Spleen (tissue), 13 donors: ENCODE measurements at places on chromosomes 7 and 10.

DNA sequence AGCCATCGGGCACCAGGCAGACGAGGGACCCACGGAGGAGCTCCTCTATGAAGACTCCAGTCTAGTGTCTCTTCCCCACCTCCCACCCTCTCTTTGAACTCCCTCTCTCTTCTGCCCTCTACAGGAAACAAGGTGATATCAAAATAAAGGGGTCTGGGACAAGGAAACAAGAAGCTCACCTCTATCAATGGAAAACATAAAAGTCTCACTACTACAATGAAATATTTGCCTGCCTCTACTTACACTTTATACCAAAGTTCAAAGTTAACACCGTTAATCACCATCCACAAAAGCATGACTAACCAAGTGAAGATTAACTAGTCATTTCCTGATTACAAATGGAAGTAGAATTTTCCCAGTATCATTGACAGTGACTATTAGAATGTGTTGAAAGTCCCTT is 82.2 kb downstream of the PARD3 start:
- no peak for DNase-seq

DNA sequence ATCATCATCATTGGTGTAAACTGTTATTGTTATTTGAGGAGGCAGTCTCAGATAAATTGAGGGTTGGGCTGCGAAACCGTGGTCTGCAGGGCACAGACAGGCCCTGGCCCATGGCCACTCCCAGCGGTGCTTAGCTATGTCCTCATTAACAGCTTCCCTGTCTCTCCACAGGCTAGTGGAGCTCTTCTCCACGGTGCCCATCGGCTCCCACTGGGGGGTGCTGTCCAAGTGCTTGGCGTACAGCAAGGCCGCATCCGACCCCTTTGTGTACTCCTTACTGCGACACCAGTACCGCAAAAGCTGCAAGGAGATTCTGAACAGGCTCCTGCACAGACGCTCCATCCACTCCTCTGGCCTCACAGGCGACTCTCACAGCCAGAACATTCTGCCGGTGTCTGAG is 21.6 kb downstream of the GPR26 start:
- DNase-seq, result no peak

GRCh38 chr7:154553711-154554265 is 449.1 kb downstream of the PAXIP1 start:
- no peak for DNase-seq

DNA sequence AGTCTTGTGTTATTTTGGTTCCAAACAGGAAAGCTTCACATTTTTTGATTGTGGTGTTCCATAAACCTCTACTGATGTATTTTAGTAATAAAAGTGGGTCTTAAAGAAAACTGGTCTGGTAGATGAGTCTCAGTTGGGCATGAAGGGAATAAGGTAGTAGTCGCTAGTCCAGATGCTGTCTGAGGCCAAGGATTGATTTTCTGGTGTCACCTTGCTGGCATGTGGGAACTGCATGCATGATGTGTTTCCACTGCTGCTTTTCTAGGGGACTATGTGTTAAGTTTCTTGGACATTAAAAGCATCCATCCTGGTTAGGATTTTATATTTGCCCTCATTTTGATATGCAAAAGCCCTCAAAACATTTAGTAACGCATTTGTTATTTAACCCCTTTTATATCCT is 123.7 kb upstream of the GJD4 start:
- no peak for DNase-seq

- no peak for DNase-seq
Measured at GRCh38 chr10:125779403-125780327, 4.0 kb upstream of the MMP21 start.

- peak; percentile 92 for DNase-seq
Measured at GRCh38 chr10:43287056-43288007, 20.5 kb upstream of the RASGEF1A start.

DNA sequence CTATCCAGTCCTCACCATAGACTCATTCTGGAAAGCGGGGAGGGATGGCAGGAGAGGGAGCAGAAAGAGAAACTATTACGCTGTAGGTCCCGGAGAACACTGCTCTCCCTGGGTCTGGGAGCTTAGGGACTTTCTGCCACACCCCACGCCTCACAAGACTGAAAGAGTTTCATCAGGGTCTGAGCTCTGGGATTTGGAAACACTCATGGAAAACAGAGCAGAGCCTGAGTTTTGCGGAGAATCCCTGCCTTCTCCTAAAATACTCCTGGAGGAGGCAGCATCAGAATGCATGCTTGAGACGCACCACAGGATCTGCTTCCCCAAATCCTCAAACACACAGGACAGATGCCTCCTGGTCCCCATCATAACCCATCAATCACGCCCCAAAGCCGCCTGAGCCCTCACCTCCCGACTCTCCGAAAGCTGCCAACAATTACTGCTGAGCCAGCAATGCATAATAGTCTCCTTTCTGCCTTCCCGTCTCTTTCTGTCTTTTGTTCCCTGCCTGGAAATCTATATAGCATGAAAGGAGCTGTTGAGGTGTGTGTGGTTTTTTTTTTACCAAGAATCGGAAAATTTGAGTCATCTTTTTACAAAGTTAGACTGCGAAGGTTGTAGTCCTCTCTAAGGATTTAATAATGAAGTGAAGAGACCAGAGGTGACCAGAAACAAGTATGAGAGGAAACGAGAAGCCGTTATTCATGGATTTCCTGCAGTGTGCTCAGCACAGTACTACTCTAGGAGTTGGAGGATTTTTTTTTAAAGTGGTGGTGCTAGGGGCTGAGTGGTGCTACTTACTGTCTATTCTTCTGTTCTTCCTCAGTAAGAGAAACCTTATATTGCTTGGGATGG is 37.7 kb downstream of the ASB13 start:
- DNase-seq, result no peak

GRCh38 chr7:45203936-45204445 is 46.4 kb downstream of the RAMP3 start:
- DNase-seq, result no peak

- no peak for DNase-seq
Measured at GRCh38 chr7:143492799-143493739, 15.4 kb downstream of the TAS2R41 start.

GRCh38 chr7:113033959-113034358 is 52.7 kb downstream of the GPR85 start:
- no peak for DNase-seq

DNA sequence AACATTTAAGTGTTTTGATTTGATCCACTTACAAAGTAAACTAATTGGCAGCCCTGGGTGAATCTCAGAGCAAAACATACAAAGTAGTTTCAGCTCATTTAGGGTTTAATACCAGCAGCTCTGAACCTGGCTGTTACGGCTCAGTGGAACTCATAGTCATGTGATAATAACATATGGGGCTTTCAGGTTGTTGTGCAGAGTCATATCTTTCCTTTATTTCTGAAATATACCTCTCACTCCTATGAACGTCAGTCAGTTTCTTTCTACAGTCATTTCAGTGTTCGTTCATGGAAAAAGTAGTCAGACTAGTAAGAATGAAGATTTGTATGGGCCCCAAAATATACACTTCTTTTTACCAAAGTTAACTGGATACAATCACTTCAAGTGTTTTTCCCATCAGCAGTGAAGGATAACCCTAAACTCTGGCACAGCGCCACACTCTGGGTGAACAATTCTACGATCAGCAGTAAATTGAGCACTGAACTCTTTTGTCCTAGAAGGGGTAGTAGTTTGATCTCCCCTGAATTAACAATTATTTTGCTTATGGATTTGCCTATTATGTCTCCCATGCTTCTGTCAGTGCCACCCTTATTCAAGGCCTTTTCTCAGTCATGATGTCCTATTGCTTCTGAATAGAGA is 218.6 kb downstream of the THSD7A start:
- DNase-seq, result no peak

DNA sequence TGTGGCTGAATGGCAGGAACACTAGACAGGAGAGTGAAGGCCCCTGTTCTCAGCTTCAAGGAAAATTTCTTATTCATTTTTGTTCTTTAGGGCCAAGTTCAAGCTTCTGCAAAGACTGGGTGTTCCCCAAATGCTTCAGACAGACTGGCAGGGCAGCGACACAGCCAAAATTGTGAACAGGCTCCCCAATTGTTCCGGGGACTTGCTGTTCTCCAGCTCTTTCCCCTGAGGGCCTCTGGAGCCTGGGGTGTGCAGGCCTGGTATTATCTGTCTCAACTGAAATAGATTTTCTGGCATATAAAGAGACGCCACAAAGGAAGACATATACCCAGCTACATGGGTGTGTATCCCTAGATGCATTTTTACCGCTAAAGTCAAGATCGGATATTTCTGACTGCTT is 30.3 kb upstream of the PLCE1 start:
- no peak for DNase-seq

DNA sequence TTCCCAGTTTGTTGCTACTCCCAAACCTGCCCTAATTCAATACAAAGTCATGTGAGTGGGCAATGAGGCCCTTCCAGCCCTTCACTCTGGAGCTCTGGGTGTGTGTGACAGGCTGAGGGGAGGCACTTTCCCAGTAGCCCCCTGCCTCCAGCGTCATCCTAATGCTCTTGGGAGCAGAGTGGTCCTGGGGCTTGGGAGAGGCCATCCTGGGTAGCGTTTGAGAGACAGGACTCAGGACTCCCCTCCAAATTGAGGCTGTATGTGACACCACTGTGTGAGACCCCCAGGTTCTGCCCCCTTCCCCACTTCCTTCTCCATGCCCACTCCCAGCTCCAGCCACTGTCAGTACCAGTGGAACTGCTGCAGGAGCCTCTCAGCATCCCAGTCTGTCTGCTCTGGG is 6.5 kb upstream of the CRYGN start:
- peak; percentile 52 for DNase-seq

DNA sequence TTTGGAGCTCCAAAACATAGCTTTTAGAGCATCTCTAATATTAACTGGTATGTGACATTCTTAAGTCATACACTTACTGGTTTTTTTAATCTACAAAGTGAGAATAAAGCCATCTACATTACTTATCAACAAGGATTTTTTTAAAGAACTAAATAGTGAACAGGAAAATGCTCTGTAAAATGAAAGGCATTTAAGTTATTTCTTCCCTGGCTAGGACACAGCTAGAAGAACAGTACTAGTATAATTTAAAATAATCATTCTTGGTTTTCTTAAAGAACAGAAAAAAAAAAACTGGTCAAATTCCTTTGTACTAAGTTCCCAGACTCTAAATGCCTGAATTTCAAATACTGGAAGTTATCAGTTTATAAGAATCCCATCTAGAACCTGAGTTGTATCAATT is 139.5 kb downstream of the SRPK2 start:
- DNase-seq, result no peak

GRCh38 chr7:1123715-1124114 is 35.8 kb downstream of the GPER1 start:
- no peak for DNase-seq

GRCh38 chr7:2022737-2023250 is 210.0 kb downstream of the MAD1L1 start:
- DNase-seq, result no peak

DNA sequence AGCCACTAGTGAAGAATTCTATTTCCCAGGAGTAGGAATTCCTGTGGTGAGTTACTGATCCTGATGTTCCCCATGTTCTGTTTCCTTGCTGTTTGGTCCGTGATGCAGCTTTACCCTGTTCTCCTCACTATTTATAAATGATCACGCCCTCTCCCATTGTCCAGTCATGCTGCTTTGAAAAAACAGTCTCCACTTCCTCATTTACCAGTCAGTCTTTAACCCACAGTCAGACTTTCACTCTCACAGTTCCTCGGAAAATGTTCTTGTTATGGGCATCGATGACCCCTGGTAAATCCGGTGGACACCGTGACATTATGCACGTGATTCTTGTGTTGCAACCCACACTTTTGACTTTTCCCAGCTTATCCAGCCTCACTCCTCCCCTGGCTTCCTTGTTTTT is 14.4 kb downstream of the SCIN start:
- DNase-seq, result no peak

GRCh38 chr7:34734771-34735170 is 76.8 kb downstream of the NPSR1 start:
- no peak for DNase-seq

DNA sequence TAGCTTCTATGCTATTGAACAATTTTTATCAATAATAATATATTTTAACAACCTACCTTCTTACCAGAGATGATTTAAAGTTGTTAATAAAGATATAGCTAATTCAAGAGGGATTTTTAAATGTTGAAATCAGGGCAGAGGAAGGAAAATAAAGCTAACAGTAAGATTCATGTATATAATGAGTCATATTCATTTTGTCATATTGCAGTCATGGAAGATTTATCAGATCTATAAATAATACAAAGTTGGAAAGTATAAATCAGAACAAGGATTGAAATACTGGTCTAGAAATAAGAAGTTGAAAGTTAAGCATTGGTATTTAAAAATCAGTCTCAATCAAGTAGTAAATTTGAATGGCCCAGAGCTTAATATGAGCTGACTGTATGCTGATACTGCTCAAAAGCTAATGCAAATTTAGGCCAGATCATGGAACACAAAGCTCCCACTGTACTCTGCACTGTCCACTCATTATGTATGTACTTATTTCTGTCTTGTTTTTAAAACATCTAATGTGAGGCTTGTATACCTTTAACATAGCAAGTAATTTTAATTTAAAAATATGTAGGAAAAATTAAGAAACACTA is 196.9 kb downstream of the ZEB1 start:
- DNase-seq, result no peak

DNA sequence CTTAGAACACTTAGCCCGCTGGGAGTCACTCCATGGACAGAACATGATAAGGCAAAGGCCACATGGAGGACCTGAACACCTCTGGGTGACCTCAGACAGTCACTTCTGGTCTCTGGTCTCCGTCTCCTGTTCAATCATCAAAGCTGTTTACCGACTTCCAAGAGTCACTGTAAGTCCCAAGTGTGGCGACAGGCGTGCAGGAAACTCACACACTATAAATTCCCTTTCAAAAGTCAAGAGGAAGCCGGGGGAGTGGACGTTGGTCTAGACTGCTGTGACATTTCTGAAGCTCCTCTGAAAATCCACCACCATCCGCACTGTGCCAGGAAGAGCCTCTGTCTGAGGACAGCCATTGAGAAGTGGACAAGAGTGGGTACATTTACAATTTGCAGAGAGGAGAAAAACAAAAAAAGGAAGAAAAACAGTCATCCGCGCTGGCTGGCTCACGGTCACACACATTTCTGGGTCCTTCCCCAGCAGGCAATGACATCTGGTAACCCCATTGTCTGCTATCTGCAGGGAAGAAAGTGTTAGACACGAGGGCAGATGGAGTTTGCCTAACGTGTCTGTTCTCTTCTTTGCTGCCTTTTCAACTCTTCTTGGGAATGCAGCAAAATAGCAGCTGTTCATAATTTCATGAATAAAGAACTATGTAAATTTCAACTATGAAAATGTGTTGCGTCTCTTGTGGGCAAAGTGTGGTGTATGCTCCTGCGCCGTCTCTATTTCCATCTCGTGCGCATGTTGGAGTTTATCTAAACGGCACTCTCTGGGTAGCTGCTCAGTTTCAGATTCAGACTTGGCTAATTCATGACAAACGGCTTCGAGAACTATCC is 32.9 kb upstream of the CUX1 start:
- DNase-seq, result no peak

- DNase-seq, result no peak
Measured at GRCh38 chr7:94061326-94061725, 57.2 kb upstream of the BET1 start.

- DNase-seq, result peak; percentile 63
Measured at GRCh38 chr7:19117870-19118608, 603 bp upstream of the TWIST1 start.

- DNase-seq, result no peak
Measured at GRCh38 chr10:114703377-114704107, 45.5 kb upstream of the ABLIM1 start.

- no peak for DNase-seq
Measured at GRCh38 chr10:114626841-114627240, 31.2 kb downstream of the ABLIM1 start.

GRCh38 chr7:101749891-101750290 is 67.5 kb upstream of the CUX1 start:
- no peak for DNase-seq

- DNase-seq, result no peak
Measured at GRCh38 chr7:100400656-100401055, 27.4 kb downstream of the PILRA start.

- no peak for DNase-seq
Measured at GRCh38 chr7:47474211-47474936, 107.5 kb downstream of the TNS3 start.
